ENCODE measurements at places on chromosomes 7 and 10.

DNA sequence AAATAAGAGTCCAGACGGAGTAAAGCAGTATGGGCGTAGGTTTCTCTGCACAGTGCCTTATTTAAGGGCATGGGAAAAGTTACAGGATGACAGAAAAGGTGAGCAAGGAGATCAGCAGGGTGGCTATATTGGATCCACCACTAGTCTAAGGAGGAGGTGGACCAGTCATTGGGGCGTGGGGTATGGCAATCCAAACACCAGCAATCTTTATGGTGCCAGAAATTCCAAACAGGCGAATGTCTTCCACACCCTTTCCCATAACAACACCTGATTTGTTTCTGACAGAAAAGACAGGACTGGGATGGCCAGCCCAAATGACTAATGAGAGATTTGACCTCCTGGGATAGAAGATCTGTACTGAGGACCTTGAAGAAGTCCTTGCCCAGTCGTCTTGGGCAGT, 181.8 kb upstream of the MBL2 start:
- DNase-seq = no peak

GRCh38 chr10:131648386-131649020, 252.3 kb upstream of the PPP2R2D start:
- DNase-seq = no peak

DNA sequence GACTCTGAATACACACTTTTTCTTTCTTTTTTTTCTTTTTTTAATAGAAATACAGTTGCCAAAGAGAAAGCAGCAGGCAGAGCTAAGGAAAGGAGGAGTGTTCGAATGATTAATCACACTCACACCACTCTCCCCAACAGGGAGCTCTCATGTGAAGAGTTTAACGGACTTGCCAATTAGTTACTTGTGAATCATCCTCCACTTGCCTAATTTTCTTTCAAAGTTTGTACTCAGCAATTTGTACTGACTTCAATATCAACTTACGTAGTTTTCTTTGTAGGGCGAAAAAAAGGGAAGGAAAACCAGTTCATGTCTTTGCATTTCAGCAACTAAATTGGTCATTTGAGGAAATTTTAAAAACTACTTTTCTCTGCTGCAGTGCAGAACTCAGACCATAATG, 109.2 kb downstream of the PIP4K2A start:
- no peak for DNase-seq

GRCh38 chr7:7920481-7920880, 48.1 kb upstream of the GLCCI1 start:
- no peak for DNase-seq

- no peak for DNase-seq
Measured at GRCh38 chr10:18504161-18504560, 147.2 kb downstream of the NSUN6 start.

- DNase-seq = no peak
Measured at GRCh38 chr10:130403153-130404075, 267.2 kb downstream of the GLRX3 start.

GRCh38 chr7:44379366-44380188, 54.2 kb upstream of the CAMK2B start:
- no peak for DNase-seq

- no peak for DNase-seq
Measured at GRCh38 chr10:92901819-92902251, 53.5 kb downstream of the EXOC6 start.
